T-cell (primary cell): ENCODE measurements at places on chromosomes 11 and 22. TPM values are rescaled to one million over a fixed set of nuclear protein-coding genes. Genes with fewer than 3 reads are reported as not detected.

DNA sequence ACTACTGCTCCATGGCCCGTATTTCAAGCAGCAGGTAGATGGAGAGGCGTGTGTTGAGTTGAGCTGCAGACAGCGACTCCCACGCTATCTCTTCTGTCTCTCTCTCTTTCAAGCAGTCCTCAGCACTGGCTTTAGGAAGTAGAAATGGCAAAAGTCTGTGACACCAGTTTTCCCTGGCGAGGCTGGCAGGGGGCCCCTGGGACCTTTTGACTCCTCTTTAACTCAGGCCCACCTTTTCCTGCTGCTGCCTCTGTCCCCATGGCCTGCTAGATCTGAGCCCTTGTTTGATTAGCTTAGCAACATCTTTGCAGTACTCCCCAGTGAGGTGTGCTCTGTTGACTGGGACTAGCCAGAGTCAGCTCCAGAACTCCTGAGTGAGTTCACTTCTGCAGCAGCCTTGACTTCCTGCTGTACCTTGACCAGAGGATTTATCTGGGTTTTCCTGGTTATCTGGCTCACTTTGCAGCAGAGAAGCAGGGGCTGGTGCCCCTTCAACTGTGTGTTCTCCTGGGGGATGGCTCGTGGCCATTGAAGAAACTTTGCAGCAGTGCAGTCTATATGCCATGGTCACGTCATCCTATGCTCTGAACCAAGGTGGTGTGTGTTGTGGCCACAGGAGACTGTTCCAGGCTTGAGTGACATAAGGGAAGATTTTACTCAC lies 183.9 kb downstream of the DBX1 start:
- no peak for DNase-seq
- H3K36me3 ChIP-seq, result no peaks in the 10 kb centered on the region
- H3K27me3 ChIP-seq, result peaks cover 5% of the 10 kb centered on the region
- H3K27ac ChIP-seq, result no peak overlapping the region

Gene DDTL
- not detected for total RNA-seq

Gene SHANK2
- 0.49 TPM for total RNA-seq

DNA sequence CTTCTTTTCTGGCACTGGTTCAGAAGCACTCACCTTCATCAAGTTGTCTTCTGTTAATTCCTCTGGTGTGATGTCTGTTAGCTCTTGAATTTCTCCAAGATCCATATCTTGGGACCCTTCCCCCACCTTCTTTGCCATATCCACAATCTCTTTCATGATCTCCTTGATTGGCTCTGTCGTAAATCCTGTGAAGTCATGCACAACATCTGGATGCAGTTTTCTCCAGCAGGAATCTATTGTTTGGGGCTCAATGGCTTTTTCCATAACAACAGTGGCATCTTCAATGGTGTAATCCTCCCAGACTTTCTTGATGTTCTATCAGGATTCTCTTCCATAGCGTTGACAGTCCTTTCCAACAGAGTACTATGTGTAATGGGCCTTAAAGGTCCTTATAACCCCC lies 96.9 kb downstream of the CSTPP1 start:
- DNase-seq, result no peak
- no peak overlapping the region for H3K4me3 ChIP-seq
- no peaks in the 10 kb centered on the region for H3K36me3 ChIP-seq
- H3K27me3 ChIP-seq, result no peaks in the 10 kb centered on the region
- H3K4me1 ChIP-seq, result no peaks in the 10 kb centered on the region
- no peak overlapping the region for H3K27ac ChIP-seq

Gene B3GAT3
- 90.5 TPM for total RNA-seq

Gene MS4A3
- not detected for total RNA-seq

GRCh38 chr11:134132808-134133207 lies 63.9 kb downstream of the JAM3 start:
- H3K4me3 ChIP-seq, result no peak overlapping the region
- no peaks in the 10 kb centered on the region for H3K27me3 ChIP-seq
- H3K27ac ChIP-seq, result no peak overlapping the region
- no peak for DNase-seq

Gene SAA4
- 0.63 TPM for total RNA-seq

DNA sequence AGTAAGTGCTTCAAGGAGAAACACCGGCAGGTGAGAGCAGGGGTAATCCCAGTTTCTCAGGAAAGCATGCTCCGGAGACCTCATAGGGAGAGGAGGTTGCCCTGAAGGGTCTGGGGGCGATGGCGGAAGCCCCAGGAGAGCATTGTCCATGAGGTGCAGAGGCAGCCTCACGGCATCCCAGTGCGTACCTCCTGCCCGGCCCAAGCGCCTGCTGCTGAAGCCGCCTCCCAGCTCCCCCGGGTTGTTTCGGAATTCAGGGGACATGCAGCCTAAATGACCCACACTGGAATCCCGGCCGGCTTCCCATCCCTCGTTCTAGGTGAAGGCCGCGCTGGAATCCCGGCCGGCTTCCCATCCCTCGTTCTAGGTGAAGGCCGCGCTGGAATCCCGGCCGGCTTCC lies 2.7 kb downstream of the ZBED4 start:
- DNase-seq, result no peak
- no peak overlapping the region for H3K4me3 ChIP-seq
- H3K36me3 ChIP-seq, result peaks cover 9% of the 10 kb centered on the region
- peaks cover 44% of the 10 kb centered on the region for H3K4me1 ChIP-seq

Gene OR52H1
- not detected for total RNA-seq

DNA sequence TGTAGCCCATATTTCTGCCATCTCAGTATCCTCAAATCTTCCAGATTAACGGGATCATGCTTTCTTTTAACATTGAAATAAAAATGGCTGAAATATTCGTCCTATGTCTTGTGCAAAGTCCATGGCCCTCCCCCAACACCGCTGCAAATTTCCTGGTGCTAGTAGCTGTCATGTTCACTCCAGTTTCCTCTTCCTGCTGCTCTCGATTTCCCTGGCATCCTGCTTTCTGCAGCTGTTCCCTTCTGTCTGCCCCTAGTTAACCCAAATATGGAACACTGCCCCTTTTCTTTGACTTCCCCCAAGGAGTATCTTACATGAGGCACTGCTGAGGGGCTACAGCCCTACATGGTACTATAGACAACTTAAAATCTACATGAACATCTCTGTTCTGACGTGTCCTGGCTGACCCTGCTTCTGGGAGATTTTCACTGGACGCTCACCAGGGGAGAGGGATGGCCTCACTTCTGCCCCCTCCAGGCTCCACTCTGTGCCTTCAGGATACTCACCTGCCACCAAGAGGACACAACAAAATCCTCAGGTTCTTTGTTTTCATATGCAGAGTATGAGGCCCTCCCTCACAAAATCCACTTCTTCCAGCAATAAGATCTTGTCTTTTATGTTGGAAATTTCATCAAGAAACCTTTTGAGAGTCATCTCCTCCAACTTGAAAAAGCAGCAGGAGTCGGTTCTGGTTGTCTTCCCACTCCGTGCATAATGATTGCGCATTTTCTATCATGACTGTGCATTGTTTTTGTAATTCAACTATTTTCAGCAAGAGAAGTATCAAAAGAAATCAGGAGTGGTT lies 29.5 kb upstream of the SCUBE2 start:
- no peak overlapping the region for H3K4me3 ChIP-seq
- no peaks in the 10 kb centered on the region for H3K27me3 ChIP-seq
- H3K4me1 ChIP-seq, result no peaks in the 10 kb centered on the region
- H3K36me3 ChIP-seq, result no peaks in the 10 kb centered on the region

Gene MMP3
- not detected for total RNA-seq

DNA sequence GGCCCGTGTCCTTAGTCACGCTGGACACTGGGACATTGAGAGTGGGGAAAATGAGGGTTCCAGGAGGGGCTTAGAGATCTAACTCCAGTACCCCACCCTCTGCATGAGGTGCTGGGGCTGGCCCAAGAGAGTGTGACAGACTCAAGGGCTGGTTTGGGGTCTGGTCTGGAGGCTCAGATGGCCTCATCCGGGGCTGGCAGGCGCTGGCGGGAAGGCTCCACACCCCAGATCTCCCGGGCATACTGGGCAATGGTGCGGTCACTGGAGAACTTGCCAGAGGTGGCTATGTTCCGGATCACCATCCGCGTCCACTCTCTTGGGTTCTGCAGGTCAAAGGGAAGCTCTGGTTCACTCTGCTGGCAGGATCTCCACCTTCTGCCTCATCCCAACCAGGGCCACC lies 2.5 kb upstream of the RASGRP2 start:
- H3K27me3 ChIP-seq, result no peaks in the 10 kb centered on the region
- peaks cover 8% of the 10 kb centered on the region for H3K4me1 ChIP-seq
- H3K4me3 ChIP-seq, result no peak overlapping the region
- DNase-seq, result no peak
- H3K27ac ChIP-seq, result peak overlapping the region; percentile 94
- peaks cover under 1% of the 10 kb centered on the region for H3K36me3 ChIP-seq

GRCh38 chr11:58928107-58928499 lies 11.2 kb upstream of the GLYATL1 start:
- DNase-seq, result no peak
- H3K4me1 ChIP-seq, result no peaks in the 10 kb centered on the region
- H3K36me3 ChIP-seq, result no peaks in the 10 kb centered on the region
- no peaks in the 10 kb centered on the region for H3K27me3 ChIP-seq
- H3K4me3 ChIP-seq, result no peak overlapping the region

GRCh38 chr11:66568124-66568916 lies at the start of gene CTSF:
CTSF (minus strand) TSS chr11:66568606; CDS start chr11:66568486, 120 bp downstream.
- no peak within 1 kb of the TSS for H3K27ac ChIP-seq
- peaks cover 14% of the 10 kb centered on the region for H3K4me1 ChIP-seq
- peaks cover 9% of the 10 kb centered on the region for H3K27me3 ChIP-seq
- peak; percentile 49 for DNase-seq

DNA sequence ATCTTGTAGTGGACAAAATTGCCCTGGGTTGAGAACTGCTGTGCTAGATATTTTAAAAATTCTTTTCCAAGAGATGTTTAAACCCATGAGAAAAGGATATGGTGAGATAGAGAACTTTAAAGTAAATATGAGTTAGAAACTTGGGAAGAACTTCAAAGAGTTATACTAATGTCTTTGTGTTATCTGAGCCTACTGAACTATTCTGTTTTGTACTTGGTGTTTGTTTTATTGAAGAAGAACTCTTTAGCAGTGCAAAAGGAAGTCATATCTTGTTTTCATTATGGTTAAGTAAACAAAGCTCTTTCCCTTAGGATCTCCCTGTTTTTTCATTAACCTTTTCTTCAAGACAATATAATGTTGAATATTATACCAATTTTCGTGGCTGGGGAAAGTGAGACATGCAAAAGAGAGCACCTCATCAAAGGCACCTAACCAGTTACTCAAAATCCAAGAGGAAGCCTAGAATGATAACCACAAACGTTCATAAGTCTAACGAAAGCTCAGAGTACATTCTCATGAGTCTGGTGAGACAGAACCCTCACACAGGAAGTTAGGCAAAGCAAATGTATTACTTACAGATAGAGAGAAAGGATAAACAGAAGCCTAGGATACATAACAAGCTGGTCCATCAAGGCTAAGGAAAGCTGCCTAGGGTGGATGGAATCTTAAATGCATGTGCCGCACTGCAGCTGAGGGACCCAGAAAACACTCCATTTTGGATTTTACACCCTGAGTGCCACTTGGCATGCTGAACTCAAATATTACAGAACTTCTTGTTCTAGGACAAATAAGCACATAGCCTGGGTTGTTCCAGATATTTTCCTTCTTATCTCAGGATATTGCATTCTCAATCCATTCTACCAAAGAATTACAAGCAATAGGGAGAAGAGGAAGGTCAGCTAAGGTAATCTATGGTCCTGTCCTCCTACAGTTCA lies 112.5 kb upstream of the ANO3 start:
- H3K27ac ChIP-seq, result no peak overlapping the region
- no peak overlapping the region for H3K4me3 ChIP-seq
- no peak for DNase-seq
- H3K27me3 ChIP-seq, result no peaks in the 10 kb centered on the region
- no peaks in the 10 kb centered on the region for H3K36me3 ChIP-seq

Gene A4GALT
- total RNA-seq, result 0.46 TPM

Gene OSBP2
- 2.8 TPM for total RNA-seq

DNA sequence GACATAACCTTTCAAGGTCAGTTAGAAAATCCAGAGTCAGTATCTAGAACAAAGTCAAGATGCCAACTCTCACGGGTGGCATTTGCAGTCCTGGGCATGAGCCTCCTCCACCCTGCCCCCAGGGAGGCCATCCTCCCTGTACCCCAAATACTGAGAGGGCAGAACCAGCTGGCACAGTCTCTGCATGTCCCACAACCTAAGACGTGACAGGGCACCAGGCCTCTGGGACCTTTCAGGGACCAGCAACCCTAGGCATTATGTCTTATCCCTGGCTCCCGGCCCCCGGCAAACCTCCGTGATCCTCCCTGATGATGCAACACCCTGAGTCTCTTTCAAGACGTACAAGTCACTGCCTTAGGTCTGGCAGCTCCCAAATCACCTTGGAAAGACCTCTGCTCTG lies 2.0 kb downstream of the MB start:
- peaks cover 2% of the 10 kb centered on the region for H3K4me1 ChIP-seq
- DNase-seq, result no peak
- H3K36me3 ChIP-seq, result no peaks in the 10 kb centered on the region
- no peak overlapping the region for H3K4me3 ChIP-seq
- H3K27me3 ChIP-seq, result no peaks in the 10 kb centered on the region

Gene DRD4
- 0.73 TPM for total RNA-seq

DNA sequence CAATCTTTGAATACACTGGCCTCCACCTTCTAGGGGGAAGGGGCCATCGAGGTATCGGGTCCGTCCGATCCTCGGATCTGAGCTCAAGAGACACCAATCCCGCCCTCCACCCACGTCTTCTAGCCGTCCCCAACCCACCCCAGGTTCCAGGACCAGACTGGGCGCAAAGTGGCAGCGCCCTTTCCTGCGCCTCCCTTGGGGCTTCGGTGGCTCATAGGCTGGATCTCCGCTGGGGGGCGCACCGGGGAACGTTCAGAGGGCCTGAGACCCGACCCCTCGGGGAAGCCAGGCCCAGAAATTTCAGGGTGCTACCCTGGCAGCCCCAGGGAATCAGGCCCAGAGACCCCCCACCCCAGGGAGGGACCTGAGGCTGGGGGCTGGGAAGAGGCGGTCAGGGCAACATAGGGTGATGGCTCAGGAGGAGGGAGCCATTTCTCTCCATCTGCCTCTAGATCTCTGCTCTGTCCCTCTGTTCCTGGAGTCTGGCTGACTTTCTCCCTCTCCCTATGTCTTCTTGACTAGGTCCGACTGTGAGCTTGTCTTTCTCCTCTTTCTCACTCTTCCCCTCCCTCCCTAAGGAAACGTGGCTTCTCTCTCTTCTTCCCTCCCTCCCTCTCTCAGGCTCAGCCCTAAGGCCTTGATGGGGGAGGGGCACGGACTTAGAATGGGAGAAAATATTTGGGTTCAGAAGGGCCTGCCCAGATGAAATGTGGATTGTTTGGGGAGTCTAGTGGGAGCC lies 1.1 kb downstream of the CREB3L1 start:
- peaks cover 4% of the 10 kb centered on the region for H3K27me3 ChIP-seq
- DNase-seq, result peak; percentile 28
- H3K4me1 ChIP-seq, result no peaks in the 10 kb centered on the region
- H3K4me3 ChIP-seq, result no peak overlapping the region
- no peaks in the 10 kb centered on the region for H3K36me3 ChIP-seq

DNA sequence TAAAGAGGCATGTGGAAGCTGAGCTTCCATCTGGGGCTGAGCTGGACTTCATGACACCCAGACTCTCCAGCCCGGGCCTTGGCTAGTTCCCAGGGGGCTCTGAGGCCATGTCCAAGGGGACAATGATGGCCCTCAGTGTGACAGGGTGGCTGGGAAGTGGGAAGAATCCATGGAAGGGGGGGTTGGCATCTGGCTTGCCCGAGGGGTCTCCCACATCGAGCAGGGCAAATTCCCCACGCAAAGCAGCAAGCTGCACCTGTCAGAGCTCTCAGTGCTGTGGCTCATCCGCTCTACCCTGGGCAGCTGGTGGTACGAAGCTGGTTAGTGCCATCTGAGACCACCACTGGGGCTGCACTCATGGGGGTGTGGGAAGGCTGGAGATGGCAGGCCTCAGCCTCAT lies 9.4 kb upstream of the AP1B1 start:
- H3K4me3 ChIP-seq, result no peak overlapping the region
- H3K27ac ChIP-seq, result no peak overlapping the region
- H3K4me1 ChIP-seq, result no peaks in the 10 kb centered on the region
- H3K27me3 ChIP-seq, result peaks cover 6% of the 10 kb centered on the region
- no peaks in the 10 kb centered on the region for H3K36me3 ChIP-seq
- DNase-seq, result no peak
